ENCODE measurements at places on chromosomes 1 and 21. TPM values are rescaled to one million over a fixed set of nuclear protein-coding genes. Genes with fewer than 3 reads are reported as not detected.

Gene SELENOF
- 206 TPM for total RNA-seq

Gene C1orf53
- 2.1 TPM for total RNA-seq

Gene KRTAP21-1
- total RNA-seq, result not detected

Gene CALML6
- total RNA-seq, result 2.7 TPM

Gene CD101
- 0.50 TPM for total RNA-seq

Gene ERI3
- 58.6 TPM for total RNA-seq

Gene TLR5
- not detected for total RNA-seq

Gene ALG14
- 6.0 TPM for total RNA-seq

Gene DNM3
- 3.7 TPM for total RNA-seq

DNA sequence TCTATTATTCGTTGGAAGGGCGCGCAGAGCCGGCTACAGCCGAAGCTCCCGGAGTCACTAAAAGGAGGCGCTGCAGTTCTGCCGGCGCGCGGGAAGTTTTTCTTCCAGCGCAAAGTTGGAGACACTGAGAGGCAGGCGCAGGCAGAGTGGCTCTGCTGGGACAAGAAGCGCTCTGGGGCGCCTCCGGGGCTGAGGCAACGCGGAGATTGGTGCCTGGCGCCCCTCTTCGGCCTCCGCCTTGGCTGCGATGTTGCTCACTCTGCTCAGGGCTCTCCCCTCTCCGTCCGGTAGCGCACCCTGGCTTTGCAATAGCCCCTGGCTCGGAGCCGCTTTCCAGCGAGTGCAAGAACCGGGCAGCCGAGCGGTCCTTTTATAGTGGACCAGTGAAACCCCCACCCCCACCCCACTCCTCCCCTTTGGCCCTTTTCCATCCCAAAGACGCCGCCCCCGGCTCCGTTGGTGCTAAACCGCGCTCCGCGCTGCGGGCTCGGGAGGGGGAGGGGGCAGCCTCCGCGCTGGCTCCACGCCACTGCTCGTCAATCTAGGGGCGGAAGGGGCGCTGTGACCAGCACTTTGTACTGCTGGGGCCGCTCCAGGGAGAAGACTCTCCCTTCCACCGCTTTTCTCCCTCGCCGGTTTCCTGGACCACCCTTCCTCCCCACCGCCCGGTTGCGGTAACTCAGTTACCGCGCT, at the start of gene ADAMTS1:
Gene ADAMTS1, minus strand, starts transcription at position 344 of the 693 bp plus-strand sequence. CDS start 455 bp downstream, outside the sequence.
- H3K27ac ChIP-seq, result peak within 1 kb of the TSS; percentile 95
- peaks cover 15% of the 10 kb centered on the region for H3K36me3 ChIP-seq
- peak within 1 kb of the TSS; percentile 90 for H3K4me3 ChIP-seq
- peaks cover 27% of the 10 kb centered on the region for H3K4me1 ChIP-seq
- peak; percentile 96 for DNase-seq

DNA sequence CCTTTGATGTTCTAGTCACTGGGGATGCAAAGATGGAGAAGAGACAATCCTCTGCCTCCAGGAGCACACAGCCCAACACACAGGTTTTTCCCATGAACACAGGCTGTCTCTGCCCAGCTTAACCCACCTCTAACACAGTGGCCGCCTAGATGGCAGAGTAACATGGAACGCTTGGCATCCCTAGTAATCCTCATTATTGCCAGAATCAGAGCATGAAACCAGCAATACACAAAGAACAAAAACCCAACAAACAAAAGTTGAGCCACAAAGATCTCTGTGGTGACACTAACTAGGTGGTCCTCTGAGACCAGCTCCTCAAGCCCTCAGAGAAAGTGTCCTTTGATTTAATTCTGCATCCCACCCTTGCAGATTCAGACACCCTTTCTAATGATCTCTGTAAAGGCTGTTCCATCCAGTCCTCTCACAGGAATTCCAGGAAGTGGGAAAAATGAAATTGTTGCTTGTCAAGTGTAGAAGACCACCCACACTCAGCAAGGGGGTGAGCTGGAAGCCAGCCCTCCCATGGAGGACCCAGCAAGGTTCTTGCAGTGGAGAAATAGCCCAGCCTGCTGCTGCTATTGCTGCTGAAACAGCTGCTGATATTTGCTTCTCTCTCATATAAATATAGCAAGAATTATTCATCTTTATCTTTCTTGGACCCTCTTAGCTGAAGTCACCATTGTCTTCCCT, 7.4 kb upstream of the ATP2B4 start:
- H3K4me1 ChIP-seq, result no peaks in the 10 kb centered on the region
- no peak overlapping the region for H3K27ac ChIP-seq
- no peak for DNase-seq
- H3K27me3 ChIP-seq, result no peaks in the 10 kb centered on the region
- no peaks in the 10 kb centered on the region for H3K36me3 ChIP-seq
- H3K4me3 ChIP-seq, result no peak overlapping the region

- H3K4me3 ChIP-seq, result no peak overlapping the region
- no peaks in the 10 kb centered on the region for H3K27me3 ChIP-seq
- peaks cover 23% of the 10 kb centered on the region for H3K4me1 ChIP-seq
- DNase-seq, result no peak
Measured at GRCh38 chr21:27513016-27513415, 546.1 kb upstream of the ADAMTS5 start.

- peaks cover 14% of the 10 kb centered on the region for H3K4me1 ChIP-seq
- no peak overlapping the region for H3K27ac ChIP-seq
- no peak overlapping the region for H3K4me3 ChIP-seq
- DNase-seq, result no peak
- no peaks in the 10 kb centered on the region for H3K27me3 ChIP-seq
- H3K36me3 ChIP-seq, result peaks cover 23% of the 10 kb centered on the region
Measured at GRCh38 chr1:100053727-100054126, 79.0 kb downstream of the SASS6 start.

DNA sequence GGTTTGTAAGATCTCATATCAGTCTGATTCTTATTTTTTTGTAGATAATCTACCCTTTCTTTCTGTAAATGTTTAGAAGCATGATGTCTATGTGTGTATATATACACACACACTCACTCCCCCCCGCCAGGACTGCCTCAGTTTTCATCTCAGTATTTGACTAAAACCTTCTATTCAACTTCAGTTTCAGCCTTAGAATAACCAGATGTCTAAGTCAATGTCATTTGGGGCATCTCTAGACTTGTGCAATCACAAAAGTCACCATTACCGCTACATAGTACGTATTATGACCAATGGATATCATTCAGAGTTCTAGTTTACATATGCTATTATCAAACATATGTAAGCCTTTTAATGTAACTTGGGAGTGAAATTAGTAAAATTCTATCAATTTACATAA, 53.3 kb upstream of the BOLA1 start:
- H3K27ac ChIP-seq, result peak overlapping the region; percentile 33
- H3K4me3 ChIP-seq, result no peak overlapping the region
- H3K36me3 ChIP-seq, result peaks cover 10% of the 10 kb centered on the region
- no peaks in the 10 kb centered on the region for H3K27me3 ChIP-seq
- H3K4me1 ChIP-seq, result peaks cover 51% of the 10 kb centered on the region

DNA sequence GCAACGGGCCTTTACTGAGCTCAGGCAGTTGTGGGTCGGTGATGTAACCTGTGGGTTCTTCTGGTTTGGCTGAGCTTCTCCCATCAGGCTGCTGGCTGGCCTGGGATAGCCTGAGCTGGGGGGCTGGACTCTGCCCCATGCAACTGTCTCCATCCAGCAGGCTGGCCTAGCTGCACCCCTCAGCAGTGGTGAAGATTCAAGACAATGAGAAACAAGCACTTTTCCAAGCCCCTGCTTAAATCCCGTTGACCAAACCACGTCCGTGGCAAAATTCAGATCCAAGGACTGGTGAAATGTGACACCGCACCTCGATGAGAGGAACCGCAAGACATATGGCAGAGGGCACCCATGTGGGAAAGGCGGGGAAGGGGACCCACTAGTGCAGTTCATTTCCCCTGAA, 25.6 kb downstream of the PRSS38 start:
- H3K36me3 ChIP-seq, result no peaks in the 10 kb centered on the region
- peaks cover 23% of the 10 kb centered on the region for H3K27me3 ChIP-seq
- H3K4me1 ChIP-seq, result no peaks in the 10 kb centered on the region
- no peak overlapping the region for H3K4me3 ChIP-seq
- DNase-seq, result no peak

GRCh38 chr1:209672705-209673630, 2.2 kb upstream of the G0S2 start:
- H3K4me1 ChIP-seq, result peaks cover 15% of the 10 kb centered on the region
- H3K4me3 ChIP-seq, result no peak overlapping the region
- H3K27ac ChIP-seq, result no peak overlapping the region
- peaks cover 79% of the 10 kb centered on the region for H3K27me3 ChIP-seq

DNA sequence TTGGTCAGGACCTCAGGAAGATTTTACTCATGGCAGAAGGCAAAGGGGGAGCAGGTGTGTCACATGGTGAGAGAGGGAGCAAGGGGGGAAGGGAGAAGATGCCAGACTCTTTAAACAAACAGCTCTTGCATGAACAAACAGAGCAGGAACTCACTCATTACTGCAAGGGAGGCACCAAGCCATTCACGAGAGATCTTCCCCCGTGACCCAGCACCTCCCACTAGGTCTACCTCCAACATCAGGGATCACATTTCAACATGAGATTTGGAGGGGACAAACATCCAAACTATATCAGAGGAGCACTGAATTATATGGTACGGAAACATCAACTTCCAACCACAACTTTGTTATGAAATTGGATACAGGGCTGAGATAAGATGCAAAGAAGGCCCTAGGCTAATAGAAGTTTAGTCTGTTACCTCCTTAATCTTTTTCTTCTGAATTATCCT, 164.9 kb downstream of the ST6GALNAC3 start:
- H3K36me3 ChIP-seq, result no peaks in the 10 kb centered on the region
- H3K27me3 ChIP-seq, result no peaks in the 10 kb centered on the region
- H3K4me1 ChIP-seq, result no peaks in the 10 kb centered on the region

GRCh38 chr1:59100708-59101374, 196.1 kb upstream of the FGGY start:
- peaks cover 13% of the 10 kb centered on the region for H3K4me1 ChIP-seq
- H3K27ac ChIP-seq, result no peak overlapping the region
- DNase-seq, result no peak
- H3K4me3 ChIP-seq, result no peak overlapping the region

GRCh38 chr1:216827251-216827650, 104.0 kb upstream of the ESRRG start:
- H3K4me1 ChIP-seq, result no peaks in the 10 kb centered on the region
- H3K4me3 ChIP-seq, result no peak overlapping the region
- DNase-seq, result no peak
- H3K36me3 ChIP-seq, result no peaks in the 10 kb centered on the region

DNA sequence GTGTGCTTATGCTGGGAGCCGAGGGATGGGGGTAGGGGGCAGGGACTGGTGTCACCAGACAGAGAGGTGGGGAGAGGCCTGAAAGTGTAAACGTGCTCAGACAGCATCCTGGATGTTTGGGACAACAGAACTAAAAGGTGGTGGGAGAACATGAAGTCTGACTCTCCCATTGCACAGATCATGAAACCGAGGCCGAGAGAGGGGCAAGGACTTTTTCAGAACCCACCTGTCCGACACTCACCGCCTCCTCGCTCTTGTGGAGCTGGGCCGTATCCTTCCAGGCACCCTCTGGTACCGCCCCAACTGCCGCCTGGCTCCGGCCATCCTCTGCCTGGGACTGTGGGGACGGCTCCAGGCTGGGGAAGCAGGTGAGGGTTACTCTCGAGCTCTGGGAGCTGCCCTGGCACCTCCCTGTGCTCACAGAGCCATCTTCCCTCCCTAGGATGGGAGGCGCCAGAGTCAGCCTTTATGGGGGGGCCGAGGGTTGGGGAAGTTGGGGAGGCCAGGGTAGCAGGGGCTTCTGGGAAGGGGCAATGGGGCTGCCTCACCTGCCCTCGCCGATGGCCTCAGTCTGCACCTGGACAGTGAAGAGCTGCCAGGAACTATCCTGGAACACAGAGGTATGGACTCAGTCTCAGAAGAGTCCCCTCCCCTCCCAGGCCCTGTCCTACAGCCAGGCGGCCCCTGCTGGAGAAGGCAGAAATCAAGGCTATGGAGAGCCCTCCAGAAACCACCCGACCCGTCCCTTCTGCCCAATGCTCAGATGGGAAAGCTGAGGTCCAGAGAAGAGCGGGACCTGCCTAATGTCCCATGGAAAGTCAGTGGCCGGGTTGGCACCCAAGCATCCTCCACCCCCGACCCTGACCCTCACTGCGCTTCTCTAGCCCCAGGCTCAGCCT, 7.0 kb downstream of the ATP13A2 start:
- H3K27ac ChIP-seq, result no peak overlapping the region
- DNase-seq, result no peak
- H3K36me3 ChIP-seq, result peaks cover 17% of the 10 kb centered on the region
- peaks cover 3% of the 10 kb centered on the region for H3K4me1 ChIP-seq
- H3K4me3 ChIP-seq, result no peak overlapping the region
- H3K27me3 ChIP-seq, result no peaks in the 10 kb centered on the region

DNA sequence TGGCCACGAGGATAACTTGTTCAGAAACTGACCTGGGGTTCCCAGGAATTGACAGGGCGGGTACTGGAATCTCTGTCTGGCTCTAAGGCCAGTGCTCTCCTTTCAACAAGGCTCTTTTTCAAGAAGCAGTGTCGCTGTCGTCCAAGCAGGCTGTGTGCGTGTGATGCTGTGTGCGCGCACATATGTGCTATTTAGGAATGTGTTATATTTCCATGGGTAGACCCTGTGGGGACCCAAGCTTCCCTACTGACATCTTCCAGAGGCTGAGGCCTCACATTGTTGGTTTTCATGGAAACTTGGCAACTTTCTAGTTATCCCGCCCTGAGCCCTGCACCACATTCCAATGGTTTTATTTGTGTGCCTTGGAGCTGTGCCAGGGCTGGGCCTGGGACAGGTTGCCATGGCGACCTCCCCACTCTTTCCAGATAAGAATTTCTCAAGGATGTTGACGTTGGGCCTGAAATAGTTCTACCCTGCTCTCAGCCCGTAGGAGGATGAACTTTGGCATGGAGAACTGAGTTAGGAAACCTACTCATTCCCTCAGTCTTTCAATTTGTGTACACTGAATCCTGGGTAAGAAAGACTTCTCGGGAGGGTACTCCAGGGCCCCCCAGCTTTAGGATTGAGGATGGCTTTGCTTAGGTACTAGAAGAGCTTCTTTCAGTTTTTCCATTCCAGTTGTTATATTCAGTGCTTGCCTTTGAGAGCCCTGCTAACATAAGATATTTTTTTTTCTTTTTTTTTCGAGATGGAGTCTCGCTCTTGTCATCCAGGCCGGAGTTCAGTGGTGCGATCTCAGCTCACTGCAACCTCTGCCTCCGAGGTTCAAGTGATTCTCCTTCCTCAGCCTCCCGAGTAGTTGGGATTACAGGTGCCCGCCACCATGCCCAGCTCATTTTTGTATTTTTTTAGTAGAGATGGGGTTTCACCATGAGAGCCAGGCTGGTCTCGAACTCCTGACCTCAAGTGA, 38.8 kb upstream of the SRSF10 start:
- DNase-seq, result peak; percentile 99
- H3K36me3 ChIP-seq, result no peaks in the 10 kb centered on the region
- H3K4me3 ChIP-seq, result peak overlapping the region; percentile 44
- peaks cover 69% of the 10 kb centered on the region for H3K4me1 ChIP-seq
- H3K27me3 ChIP-seq, result no peaks in the 10 kb centered on the region

All from osteocyte (in vitro differentiated cells).